NCI-H1092 treated with DMSO at 0.1 percent for 48 hours (cell line): ENCODE measurements at places on chromosomes 6 and 20.

DNA sequence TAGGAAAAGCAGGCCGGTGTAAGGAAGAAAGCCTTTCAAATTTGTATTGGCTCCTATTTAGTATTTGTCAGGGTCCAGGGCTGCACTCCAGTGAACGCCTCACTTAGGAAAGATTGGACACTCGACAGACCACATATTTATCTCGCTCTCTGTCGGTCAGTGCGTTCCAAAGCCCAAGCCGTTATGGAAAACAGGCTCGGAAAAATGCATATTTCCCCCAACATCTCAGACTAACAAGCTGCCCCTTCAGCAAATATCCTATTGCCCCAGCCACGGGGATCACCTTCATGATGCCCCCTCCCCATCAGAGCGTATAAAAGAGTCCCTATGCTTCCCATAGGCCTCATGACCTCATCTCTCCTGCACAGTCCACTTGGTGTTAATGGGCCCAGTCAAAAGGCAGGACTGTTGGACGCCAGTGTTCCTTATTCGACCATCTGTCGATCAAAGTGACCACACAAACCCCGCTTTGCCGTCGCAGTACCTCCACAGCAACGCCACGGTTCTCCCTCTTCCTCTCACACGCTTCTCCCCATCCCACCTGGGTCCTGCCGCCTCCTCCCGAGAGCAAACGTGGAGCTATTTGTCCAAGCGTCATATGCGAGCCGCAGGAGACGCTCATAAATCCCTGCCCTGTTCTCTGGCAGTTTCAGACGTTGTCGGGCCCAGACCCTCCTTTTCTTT is 63.3 kb downstream of the NPEPL1 start:
- no peak for DNase-seq

GRCh38 chr6:39927159-39927558 is 7.1 kb downstream of the MOCS1 start:
- DNase-seq: no peak

DNA sequence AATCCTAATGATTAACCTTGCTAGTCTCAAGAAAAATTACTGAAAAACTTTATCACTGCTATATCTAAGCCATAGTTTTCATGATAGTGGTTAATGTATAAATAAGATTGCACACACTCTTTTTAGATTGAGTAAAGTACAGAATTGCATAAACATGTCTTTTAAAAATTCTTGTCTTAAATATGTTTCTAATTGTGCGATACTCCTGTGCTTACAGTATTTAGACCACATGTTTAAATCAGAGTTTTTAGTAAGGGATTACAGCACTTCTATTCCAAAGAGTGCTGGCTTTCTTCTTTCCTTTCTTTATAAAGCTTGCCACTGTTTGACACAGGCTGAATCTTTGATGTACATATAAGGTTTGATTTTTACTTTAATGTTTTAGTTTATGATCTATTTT is 36.8 kb upstream of the RGS17 start:
- no peak for DNase-seq

- no peak for DNase-seq
Measured at GRCh38 chr6:113823916-113824315, 33.2 kb upstream of the MARCKS start.

- DNase-seq: no peak
Measured at GRCh38 chr20:41998539-41999341, 380.6 kb upstream of the CHD6 start.

DNA sequence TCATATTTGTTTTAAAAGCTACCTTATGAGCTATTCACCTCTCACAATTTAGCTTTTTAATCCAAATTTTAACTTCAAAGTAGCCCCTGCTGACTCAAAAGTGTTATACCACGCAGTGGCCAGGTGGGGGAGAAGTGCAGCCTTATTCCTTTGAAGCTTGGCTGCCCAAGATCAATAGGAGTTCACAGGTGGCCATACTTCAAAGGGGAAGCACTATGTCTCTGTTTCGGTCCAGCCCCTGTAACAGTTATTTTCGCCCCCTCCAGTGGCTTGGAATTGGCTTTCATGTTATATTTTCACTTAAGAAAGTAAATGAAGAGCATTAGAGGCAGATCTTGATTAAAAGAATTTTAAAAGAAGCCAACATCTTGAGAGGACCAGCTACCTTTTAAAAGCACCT is 608.4 kb downstream of the EPHA7 start:
- peak; percentile 49 for DNase-seq

- DNase-seq: no peak
Measured at GRCh38 chr6:50271266-50271665, 221.5 kb upstream of the DEFB112 start.
